ENCODE measurements at places on chromosomes 7 and 10. TPM values are rescaled to one million over a fixed set of nuclear protein-coding genes. Genes with fewer than 3 reads are reported as not detected.

DNA sequence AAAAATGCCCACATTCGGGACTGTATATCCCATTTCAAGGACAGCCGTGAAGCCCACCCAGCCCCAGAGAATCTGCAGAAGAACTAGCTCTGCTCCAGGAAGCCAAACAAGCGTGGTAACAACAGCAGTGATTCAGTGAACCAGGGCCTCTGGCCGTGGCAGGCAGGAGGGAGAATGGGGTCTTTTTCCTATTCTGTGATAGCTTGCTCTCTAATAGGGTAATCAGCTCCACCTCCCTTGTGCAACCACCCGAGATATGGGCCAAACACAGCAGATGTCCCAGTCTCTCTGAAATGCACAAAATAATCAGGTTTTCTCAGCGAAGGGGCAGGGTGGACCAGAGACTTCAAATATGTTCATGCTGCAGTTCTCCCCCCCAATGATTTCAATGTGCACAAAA, 35.8 kb downstream of the CHST15 start:
- DNase-seq: no peak

- no peak for DNase-seq
Observed at GRCh38 chr7:92766461-92767003, 69.8 kb downstream of the CDK6 start.

DNA sequence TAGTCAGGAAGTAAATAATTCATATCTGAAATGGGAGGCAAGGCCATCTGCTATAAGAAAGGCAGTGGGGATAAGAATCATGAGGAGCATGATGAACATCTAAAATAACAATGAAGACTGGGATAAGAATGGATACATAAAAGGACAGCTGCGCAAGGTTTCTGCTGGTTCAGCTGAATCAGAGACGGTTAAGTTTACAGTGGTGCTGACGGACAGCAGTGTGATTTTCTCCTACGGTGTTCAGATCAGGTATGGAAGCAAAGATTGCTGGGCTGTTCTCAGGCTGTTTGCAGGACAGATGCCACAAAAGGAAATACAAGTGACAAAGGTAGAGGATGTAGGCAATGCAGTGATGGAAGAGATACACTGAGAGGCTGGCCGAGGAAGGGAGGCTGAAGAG, 8.4 kb downstream of the CYCS start:
- no peak for DNase-seq

DNA sequence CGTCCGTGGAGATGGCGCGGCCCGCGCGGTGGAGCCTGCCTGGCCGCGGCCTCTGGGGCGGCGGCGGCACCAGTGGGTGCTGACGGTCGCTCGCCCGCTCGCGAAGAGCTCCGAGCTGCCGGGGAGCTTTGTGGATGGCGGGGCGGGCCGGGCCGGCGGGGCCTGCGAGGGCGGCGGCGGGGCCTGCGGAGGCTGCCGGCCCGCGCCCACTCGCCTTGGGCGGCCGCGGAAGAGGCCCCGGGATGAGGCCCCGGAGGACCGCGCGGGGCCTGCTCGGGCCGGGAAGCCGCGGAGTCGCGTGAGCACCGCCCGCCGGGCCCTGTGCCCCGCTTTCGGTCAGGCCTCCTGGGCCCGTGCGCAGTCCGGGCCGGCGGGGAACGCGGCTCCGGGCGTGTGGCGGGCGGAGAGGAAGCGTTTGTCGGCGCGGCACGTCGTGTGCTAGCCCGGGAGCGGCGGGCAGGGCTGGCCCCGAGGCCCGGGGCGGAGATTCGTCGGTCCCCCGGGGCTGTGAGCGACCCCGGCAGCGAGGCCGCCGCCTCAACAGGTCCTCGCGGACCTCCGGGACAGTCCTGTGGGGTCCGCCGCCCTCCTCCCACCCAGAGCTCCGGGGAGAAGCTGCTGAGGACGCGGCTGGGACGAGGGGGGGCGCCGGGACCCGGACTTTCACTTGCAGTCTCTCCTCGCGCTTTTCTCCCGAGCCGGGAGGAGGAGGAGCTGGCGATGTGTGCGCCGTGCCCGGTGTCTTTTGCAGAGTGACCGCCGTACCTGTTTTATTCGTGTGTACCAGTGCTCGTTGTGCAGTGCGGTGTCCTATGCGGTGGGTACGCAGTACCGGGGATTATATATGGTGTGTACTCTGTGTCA, 578 bp downstream of the ZMYND11 start:
- DNase-seq: peak; percentile 4

GRCh38 chr7:31007634-31008033, 43.9 kb downstream of the GHRHR start:
- DNase-seq: no peak

DNA sequence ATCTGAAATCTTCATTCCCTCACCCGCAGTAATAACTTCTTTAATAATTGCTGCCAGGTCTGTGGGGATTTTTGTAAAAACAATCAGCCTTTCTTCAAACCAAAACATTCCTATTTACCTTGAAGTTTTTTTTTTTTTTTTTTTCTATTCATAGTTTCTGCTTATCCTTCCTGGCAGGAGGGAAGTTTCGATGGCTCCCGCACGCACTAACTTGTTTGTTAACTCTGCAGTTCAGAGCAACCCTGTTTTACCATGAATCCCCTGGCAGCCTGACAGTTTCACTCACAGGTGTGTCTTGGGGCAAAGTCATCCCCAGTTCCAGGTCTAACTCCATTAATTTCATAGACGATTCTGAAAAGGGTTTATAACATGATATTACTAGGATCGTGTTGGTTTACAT, 149.3 kb downstream of the KLF6 start:
- DNase-seq: no peak

DNA sequence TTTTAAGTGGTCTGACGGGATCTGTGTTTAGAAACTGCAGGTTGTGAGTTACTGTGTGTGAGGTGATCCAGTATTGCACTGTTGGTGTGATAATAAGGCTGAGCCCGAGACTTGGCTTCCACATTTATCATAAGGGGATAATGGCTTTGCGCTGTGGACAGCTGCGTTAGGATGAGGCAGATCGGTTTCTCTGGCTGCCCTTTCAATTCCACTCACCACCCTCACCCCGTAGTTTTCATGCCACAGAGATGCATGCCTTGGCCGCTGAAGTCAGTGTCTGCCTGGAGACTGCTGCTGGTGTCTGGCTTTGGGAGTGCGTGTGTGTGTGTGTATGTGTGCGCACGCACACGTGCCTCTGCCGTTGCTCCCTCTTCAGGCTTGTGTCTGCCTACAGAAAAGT, 273.0 kb downstream of the CCDC3 start:
- DNase-seq: no peak

- DNase-seq: no peak
Observed at GRCh38 chr7:50826371-50827172, 43.9 kb upstream of the GRB10 start.

GRCh38 chr7:91137788-91138368, 126.4 kb upstream of the FZD1 start:
- DNase-seq: no peak

GRCh38 chr10:68075550-68076004, 494 bp upstream of the HERC4 start:
- no peak for DNase-seq

GRCh38 chr7:88226886-88227516, 7.2 kb upstream of the SRI start:
- no peak for DNase-seq

DNA sequence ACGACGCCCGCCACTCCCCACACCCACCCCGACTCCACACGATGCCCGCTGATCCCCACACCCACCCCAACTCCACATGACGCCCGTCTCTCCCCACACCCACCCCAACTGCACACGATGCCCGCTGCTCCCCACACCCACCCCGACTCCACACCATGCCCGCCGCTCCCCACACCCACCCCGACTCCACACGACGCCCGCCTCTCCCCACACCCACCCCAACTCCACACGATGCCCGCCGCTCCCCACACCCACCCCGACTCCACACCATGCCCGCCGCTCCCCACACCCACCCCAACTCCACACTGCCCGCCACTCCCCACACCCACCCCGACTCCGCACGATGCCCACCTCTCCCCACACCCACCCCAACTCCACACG, 317.0 kb downstream of the DNAJB6 start:
- DNase-seq: no peak

DNA sequence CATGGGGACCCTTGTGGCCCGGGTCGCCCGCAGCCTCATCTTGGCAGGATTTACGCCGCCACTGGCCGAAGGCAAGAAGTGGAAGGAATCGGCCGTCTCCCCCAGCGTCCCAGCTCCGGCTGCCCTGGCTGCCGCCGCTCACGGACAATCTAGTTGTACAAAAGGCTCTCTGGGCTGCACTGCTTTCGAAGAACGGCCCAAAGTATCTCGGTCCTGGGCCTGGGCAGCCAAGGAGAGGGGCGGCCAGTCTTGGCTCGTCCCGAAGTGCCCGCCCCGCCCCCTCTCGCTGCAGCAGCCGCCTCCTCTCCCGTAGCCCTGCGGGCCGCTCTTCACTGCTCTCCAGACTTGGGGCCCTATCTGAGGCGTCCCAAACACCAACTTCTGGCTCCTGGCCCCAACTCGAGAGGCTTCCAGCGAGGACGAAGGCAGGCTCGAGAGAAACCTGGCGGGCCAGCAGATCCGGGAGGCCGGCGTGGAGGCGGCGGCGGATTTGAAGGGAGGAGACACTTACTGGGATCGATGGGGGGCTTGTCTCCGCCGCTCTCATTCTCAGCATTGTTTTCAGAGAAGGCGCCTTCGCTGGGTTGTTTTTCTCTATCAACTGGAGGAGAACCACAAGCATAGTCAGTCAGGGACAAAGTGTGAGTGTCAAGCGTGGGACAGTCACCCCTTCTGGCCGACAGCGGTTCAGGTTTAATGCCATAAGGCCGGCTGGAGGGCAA, 809 bp downstream of the HOXA9 start:
- DNase-seq: no peak

C7orf33 gene
- total RNA-seq: not detected

DNA sequence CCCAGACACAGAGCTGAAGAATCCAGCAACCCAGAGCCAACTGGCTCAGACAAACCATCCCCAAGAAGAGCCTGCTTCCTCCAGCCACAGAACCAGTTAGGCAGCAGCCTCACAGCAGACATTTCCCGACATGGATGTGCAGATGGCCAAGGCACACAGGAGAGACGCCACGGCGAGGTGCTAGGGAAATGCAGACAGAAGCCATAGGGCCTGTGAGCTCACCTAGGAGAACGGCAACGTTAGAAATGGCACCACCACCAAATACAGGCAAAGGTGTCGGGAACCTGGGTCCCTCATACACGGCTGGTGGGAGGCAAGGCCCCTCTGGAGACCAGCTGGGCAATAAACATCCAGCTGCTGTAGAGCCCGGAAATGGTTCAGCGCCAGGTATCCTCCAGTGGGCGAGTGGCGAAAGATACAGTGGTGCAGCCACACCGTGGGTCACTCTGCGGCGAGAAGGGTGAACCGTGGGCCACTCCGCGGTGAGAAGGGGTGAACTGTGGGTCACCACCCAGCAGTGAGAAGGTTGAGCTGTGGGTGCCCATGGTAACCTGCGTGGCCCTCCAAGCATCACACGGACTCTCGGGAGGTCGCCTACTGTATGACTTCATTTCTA, 31.2 kb downstream of the JAKMIP3 start:
- no peak for DNase-seq

GRCh38 chr10:4174197-4174596, 389.2 kb upstream of the KLF6 start:
- DNase-seq: no peak

TRIL gene
- total RNA-seq: 0.49 TPM

- no peak for DNase-seq
Observed at GRCh38 chr7:65250697-65251395, 122.8 kb upstream of the ZNF92 start.

DNA sequence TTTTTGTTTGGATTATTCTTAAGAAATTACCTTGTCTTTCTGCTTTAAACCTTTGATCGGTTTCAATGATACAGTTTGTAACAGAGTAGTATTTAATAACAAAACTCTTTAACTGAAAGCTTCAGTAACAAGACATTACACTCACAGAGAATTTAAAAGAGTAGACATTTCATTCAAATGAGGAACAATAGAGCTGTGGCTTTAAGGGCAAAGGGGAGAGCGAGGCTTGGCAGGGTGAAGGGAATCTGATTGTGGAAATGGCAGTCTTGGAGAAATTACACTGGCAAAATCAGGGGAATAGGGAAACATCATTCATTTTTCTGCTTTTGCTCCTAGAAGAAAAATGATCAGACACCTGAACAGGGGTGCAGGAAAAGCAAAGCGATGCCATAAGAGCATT, 5.1 kb upstream of the HIPK2 start:
- DNase-seq: no peak

MYPN gene
- not detected for total RNA-seq

TAS2R5 gene
- total RNA-seq: 4.4 TPM

DNA sequence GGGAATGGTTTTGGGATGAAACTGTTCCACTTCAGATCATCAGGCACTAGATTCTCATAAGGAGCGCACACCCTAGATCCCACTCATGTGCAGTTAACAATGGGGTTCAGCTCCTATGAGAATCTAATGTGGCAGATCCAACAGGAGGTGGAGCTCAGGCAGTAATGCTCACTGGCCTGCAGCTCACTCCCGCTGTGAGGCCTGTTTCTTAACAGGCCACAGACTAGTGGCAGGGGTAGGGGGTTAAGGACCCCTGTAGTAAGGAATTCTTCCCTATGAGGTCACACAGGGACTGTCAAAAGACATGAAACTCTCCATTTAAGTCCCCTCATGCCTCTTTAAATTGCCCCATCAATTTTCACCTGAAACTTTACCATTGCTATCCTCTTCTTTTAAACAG, 8.0 kb downstream of the HGF start:
- no peak for DNase-seq

LLCFC1 gene
- not detected for total RNA-seq

DNA sequence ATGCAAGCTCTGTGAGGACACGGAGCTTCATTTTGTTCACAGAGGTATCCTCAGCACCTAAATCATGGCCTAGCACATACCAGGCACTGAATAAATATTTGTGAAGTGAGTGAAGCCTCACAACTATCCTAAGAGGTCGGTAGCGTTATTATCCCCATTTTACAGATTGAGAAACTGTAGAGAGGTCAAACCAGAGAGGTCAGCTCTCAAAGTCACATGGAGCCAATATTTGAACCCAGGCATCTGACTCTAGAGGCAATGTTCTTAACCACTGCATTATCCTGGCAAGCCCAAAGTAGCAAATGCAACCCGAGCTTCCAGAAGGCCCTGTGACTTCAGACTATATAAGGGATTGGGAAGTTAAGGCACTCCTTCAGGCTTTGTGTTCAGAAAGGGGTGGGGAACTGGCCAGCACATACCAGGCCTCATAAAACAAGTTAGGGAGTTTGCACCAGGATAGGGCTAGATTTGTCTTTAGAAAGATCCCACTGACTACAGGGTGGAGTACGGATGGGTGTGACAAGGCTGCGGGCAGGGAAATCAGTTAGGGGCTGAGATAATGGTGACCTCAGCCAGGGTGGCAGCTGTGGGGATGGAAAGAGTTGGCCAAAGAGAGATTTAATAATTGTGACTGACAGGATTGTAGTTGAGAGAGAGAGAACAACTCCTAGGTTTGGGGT, 101.4 kb downstream of the TBXAS1 start:
- DNase-seq: no peak

DNA sequence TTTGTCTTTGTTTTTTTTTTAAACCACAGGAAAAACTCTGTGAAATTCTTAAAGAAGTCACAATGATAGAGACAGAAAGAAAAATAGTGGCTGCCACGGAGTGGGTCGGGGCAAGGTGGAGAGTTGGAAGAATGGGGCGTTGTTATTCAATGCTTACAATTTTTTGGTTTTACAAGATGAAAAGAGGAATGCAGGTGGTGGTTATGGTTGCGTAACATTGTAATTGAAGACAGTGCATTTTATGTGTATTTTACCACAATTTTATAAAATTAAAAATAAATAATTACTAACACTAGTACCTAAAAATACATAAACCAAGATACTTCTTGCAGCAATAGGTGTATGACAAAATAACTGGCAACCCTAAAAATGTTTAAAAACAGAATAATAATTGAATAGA, 76.9 kb upstream of the VOPP1 start:
- DNase-seq: no peak

SUN3 gene
- not detected for total RNA-seq

All from thoracic aorta (tissue), 2 donors.